IPS-NIHi11 (cell line): ENCODE measurements at places on chromosomes 2 and 18.
A peak's percentile ranks its signal among the peaks of the same experiment; 100 is the strongest.

GRCh38 chr18:50092245-50092805 lies 102.6 kb downstream of the MYO5B start:
- DNase-seq, result peak; percentile 16

GRCh38 chr2:69007603-69008002 lies 5.4 kb upstream of the ANTXR1 start:
- no peak for DNase-seq

DNA sequence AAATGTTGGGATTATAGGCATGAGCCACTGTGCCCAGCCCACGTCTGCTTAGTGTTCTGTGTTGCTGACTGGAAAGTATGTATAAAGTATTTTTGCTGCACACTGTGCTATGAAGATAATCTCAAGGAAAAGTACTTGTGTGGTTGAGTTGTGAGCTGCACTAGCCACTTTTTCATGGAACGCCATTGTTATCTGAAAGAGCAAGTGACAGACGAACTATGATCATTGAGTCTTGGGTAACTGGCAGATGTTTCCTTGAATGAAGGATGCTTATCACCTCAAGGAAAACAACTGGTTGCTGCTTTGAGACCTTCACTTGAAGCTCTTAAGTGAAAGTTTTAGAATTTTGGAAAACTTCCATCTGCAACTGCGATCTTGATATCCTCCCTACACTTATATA lies 82.2 kb upstream of the KCTD1 start:
- no peak for DNase-seq

DNA sequence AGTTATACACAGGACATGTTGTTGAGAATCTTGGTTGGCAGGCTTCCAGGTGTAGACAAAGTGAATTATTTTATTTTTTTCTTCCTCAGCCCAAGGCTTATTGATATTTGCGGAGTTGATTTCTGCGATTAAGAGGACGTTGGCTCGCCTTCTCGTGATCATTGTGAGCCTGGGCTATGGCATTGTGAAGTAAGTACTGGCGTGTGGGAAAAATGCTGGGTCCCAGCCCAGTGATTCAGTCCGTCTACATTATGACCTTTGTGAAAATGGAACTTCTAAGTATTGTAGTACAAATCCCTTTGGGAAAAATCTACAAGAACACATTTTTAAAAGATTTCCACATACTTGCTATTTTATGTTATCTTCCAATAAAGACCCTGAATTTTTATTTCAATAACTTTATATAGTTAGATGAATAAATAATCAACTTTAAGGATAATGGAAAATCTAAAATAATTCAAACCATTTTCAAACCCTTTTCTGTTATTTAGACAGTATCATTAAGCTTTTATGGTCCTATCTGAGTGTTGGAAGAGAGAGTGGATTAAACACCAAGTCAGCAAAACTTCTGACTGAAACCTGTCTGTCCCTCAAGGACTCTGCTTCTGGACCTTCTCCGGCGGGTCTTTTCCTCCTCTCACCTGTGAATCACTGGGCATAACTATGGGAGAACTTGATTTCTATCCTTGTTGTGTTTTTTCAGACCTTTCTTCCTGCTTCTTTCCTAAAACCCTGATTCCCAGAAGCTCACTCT lies 31.0 kb downstream of the TMEM87B start:
- DNase-seq, result no peak

GRCh38 chr2:18741895-18742732 lies 152.7 kb upstream of the NT5C1B start:
- DNase-seq, result no peak
